Hematopoietic multipotent progenitor cell treated with erythropoietin and hydrocortisone succinate and interleukin-3 and kit ligand, for 8 days (in vitro differentiated cells): ENCODE measurements at places on chromosomes 1 and 21.
A peak's percentile ranks its signal among the peaks of the same experiment; 100 is the strongest.

DNA sequence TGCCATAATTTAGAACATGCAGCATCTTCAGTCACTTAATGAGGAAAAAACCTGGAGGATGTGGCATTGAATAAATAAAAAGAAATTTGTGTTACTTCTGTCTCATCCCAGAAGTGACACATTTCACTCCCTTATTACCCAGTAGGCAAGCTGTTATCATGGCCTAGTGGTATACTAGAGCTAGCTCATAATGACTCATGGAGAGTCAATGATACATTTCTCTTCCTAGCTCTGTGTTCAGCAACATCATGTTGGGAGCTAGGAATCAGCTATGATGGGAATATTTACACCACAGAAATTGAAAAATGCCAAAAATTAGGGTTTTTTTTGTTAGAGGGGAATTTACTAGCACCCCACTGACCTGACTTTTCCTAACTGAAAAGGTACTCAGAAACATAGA, 182.7 kb downstream of the HMCN1 start:
- DNase-seq = no peak

GRCh38 chr1:29473161-29473855, 237.0 kb downstream of the PTPRU start:
- DNase-seq = no peak

GRCh38 chr1:2288311-2288710, 60.2 kb downstream of the SKI start:
- no peak for DNase-seq

- no peak for DNase-seq
These were observed 83.4 kb upstream of the TRABD2B start for GRCh38 chr1:48080331-48081255.

DNA sequence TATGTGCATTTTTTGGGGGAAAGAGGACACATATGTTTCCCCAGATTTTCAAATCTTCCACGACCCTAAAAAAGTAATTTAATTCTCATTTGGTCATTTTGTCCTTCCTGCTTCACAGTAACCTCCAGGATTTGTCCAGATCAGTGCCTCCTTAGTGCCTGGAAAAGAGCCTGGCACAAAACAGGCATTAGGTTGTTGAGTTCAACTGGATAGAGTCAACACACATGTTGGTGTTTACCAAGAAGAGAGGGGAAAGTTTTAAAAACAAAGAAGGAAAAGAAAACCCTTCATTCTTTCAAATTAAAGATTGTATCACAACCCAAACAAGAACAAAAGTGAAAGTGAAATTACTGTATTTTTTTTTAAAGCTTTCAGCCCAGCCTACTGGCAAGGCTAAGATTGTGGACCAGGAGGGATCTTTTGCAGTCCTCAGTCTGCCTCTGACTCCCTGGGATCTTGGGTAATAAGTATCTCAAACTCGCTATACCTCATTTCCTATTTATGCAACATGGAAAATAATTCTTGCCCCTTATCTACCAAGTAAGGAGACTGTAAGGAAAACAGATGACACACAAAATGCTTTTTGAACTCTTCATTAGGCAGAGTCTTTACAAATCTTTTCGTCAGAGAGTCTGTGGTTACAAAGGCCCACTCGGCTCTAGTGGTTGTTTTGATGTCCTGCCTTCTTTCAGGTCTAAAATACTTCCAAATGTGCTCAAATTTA, 57.8 kb downstream of the ZNF281 start:
- peak; percentile 42 for DNase-seq

GRCh38 chr21:44682580-44683151, 703 bp upstream of the KRTAP12-1 start:
- no peak for DNase-seq

GRCh38 chr1:155942578-155943141, 1.2 kb downstream of the RXFP4 start:
- DNase-seq = no peak

- peak; percentile 57 for DNase-seq
These were observed 5.1 kb upstream of the CTSK start for GRCh38 chr1:150813028-150813707.

DNA sequence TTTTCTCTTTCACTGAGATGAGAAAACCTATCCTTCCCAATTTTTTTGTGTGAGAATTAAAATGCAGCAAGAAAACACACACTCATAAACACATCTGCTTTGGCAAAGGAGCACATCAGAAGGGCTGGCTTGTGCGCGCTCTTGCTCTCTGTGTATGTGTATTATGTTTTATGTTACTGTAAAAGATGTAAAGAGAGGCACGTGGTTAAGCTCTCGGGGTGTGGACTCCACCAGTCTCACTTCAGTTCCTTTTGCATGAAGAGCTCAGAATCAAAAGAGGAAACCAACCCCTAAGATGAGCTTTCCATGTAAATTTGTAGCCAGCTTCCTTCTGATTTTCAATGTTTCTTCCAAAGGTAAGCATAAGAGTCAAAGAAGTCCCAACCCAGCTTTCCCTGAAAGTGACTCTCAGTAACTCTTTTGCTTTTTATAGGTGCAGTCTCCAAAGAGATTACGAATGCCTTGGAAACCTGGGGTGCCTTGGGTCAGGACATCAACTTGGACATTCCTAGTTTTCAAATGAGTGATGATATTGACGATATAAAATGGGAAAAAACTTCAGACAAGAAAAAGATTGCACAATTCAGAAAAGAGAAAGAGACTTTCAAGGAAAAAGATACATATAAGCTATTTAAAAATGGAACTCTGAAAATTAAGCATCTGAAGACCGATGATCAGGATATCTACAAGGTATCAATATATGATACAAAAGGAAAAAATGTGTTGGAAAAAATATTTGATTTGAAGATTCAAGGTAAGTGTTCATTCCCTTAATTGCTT, at the start of gene CD2:
Gene CD2 (plus strand): TSS at position 233 of the 780 bp plus-strand sequence. CDS start 63 bp downstream, at position 296.
- DNase-seq = no peak

- no peak for DNase-seq
These were observed 13.2 kb downstream of the ODF2L start for GRCh38 chr1:86382878-86383277.

- no peak for DNase-seq
These were observed 9.9 kb upstream of the TMEM39B start for GRCh38 chr1:32062867-32063230.

- no peak for DNase-seq
These were observed 36.4 kb downstream of the IGFN1 start for GRCh38 chr1:201226859-201227488.

- DNase-seq = no peak
These were observed 1.1 kb downstream of the KRTAP10-12 start for GRCh38 chr21:44697811-44698734.

GRCh38 chr21:45293220-45293725, 5.6 kb upstream of the POFUT2 start:
- no peak for DNase-seq

DNA sequence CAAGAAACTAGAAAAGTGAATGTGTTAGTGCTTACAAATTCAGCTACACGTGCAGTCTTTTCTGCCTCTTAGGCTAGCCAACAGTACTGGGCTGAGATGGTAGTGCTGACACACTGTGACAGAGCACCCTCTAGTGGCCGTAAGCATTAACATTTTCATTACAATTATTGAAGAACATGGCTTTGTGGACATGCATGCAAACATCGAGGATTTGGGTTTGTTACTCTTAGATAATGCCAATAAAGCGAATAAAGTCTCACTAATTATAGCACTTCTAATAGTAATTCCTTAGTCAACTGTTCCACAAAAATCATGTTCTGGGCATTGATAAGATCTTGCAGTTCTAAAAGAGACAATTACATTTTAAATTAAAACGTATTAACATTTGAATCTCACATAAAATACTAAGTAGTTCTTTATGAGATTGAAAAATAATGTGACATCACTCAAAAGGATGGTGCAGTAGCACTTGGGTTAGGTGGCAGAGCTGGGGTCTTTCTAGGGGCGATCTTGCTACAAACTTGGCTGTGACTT, 47.1 kb downstream of the MYSM1 start:
- peak; percentile 83 for DNase-seq

- DNase-seq = no peak
These were observed 42.6 kb downstream of the F13B start for GRCh38 chr1:197024460-197024859.

GRCh38 chr21:21740207-21740606, 742.0 kb downstream of the NCAM2 start:
- DNase-seq = no peak

DNA sequence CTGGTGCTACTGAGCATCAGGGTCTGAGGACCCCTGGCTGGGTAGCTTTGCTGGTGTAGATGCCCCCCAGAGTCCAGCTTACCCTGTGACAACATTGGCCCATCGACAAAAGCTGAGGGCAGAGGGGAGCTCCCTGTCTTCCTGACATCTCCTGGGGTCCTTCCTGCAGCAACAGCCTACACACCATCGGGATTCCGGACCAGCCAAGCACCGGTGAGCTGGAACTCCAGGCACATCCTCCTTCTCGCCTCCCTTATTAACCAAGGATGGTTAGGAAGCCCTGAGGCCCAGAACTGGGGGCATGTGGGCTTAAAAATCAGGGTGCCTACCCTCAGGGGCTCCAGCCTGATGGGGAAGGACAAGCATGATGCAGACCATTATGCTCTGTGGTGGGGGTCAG, 658.0 kb downstream of the PTPRU start:
- DNase-seq = no peak

- no peak for DNase-seq
These were observed 18.6 kb upstream of the PRKAA2 start for GRCh38 chr1:56626546-56626945.

DNA sequence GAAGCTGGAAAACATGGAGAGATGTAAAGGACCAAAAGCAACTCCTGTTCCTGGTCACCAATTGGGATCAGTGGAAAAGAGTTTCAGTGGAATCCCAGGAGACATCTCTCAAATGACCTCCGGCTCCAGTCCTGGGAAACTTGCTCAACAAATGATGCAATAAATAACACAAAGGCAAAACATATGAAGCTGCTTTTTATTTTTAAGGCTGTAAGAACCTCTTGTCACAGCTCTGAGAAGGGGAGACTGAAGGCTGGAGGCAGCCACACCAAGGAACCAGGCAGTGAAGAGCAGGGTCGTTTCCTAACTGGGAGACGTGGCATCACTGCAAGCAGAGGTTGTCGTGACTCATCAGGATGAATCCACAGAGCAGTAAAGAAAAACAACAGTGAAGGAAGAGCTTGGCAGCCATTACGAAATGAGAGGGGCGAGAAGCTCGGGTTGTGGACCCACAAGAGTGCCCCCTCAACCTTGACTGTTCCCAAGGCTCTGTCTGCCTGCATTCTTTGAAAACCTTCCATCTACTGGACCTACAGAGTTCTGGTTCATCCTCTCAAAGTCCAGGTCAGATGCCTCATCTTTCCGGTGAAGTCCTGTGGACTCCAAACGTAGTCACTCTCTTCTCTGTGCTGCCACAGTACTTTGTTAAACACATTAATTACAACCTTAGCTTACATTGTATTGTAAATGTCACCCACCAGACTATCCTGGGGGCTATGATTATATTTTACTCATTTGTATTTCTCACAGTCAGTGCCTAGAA, 32.1 kb downstream of the JAK1 start:
- DNase-seq = no peak

DNA sequence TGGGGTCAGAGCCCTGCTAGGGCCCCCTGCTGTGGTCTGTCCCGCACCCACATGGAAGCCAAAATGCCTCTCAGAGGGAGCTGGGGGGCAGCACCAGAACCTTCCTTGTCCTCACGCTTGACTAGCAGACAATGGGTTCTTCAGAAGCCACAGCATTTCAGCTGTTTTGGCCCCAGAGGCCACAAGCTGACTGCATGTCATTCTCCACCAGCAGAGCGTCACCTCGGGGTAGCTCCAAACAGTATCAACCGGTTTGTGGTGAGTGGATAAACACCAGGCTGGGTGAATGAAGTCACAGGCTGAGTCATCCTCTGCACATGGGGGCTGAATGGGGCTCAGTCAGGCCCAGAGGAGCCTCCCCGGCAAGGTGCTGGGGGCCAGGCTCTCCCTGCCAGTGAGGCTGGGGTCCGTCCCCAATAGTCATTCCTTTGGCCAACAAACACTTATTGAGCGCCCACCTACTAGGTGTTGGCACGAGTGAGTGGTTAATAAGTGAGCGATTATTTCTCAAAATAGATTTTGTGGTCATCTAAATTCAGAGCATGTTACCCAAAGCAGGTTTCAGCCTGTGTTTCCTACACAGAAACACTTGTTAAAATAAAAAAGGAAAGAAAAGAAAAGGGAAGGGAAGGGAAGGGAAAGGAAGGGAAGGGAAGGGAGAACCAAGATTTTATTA, 9.1 kb downstream of the OLIG1 start:
- peak; percentile 90 for DNase-seq

- no peak for DNase-seq
These were observed 2.1 kb downstream of the TTC39A start for GRCh38 chr1:51328279-51328678.

DNA sequence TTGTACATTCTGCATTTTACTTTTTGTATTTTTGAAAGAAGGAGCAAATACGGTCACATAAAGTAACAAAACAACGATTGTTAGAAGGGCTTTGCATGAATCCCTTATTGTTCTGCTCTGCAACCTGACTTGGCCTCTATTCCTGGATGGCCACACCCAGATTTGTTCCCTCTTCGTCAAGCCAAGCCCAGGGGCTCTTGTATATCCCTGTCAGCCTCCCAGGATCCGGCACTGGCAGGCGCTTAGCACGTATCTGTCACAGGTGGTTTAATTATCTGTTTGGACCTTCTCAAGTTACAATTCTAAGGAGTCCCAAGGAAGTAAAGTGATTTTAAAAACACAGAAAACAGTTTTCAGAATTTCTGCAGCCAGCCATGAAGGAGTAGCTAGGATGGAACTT, 28.0 kb downstream of the CRYAA start:
- no peak for DNase-seq

DNA sequence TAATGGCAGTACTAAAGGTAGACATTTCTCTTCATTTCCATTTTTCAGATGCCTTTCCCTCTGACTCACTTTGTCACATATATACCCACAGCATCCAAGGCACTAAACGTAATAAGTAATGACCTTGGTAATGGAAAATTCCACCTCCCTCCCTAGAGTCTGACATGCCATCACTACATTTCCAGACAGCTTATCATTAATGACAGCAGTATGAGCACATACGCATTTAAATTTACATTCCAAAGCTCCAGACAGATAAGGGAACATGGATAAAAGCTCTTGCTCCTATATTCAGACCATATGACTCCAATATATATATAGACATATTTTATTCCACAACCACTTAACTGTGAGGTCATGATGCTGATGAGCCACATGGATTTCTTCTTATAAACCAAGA, 191.7 kb upstream of the GORAB start:
- DNase-seq = no peak

GRCh38 chr1:183841950-183842794, 37.3 kb downstream of the RGL1 start:
- no peak for DNase-seq

GRCh38 chr1:165371588-165372225, 15.2 kb upstream of the LMX1A start:
- DNase-seq = no peak
